ENCODE measurements at places on chromosomes 3 and 15. TPM values are rescaled to one million over a fixed set of nuclear protein-coding genes. Genes with fewer than 3 reads are reported as not detected.
A peak's percentile ranks its signal among the peaks of the same experiment; 100 is the strongest.

The TMOD2 gene
- total RNA-seq, result 30.3 TPM

The HESX1 gene
- total RNA-seq, result 0.39 TPM

The COPS2 gene
- 44.5 TPM for total RNA-seq

The PPM1M gene
- total RNA-seq, result 53.6 TPM

The ISY1 gene
- 42.2 TPM for total RNA-seq

The CXCR6 gene
- not detected for total RNA-seq

The SEMA6D gene
- not detected for total RNA-seq

The SLC28A2 gene
- not detected for total RNA-seq

The SAMD7 gene
- 0.12 TPM for total RNA-seq

The ROBO2 gene
- not detected for total RNA-seq

- H3K36me3 ChIP-seq, result peaks cover 47% of the 10 kb centered on the region
- no peak for DNase-seq
- H3K4me1 ChIP-seq, result no peaks in the 10 kb centered on the region
These were observed 78.4 kb upstream of the LIMD1 start for GRCh38 chr3:45515999-45516725.

GRCh38 chr3:178485756-178486155 is 50.5 kb upstream of the KCNMB2 start:
- H3K27me3 ChIP-seq, result no peaks in the 10 kb centered on the region
- no peak for DNase-seq
- H3K36me3 ChIP-seq, result no peaks in the 10 kb centered on the region
- no peaks in the 10 kb centered on the region for H3K4me1 ChIP-seq

GRCh38 chr15:26631894-26632293 is 141.0 kb downstream of the GABRB3 start:
- no peaks in the 10 kb centered on the region for H3K4me1 ChIP-seq
- no peak overlapping the region for H3K4me3 ChIP-seq

DNA sequence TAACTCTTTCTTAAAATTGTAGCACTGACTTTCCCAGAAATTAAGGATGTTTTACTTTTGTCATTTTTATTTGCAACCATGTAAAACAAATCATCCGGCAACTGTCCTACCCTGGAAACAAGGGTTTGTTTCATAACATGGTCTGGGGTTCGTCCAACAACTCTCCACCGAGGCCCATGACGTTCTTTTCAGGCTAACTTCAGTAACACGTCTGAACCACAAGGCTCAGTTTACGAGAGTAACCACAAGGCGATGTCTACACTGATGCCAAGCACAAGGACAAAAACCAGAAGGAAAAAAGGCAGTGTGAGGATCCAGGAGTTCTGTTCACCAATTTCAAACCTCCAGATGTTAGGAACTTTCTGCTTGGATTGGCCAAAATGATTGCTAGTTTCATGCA is 546.1 kb downstream of the NTRK3 start:
- H3K4me3 ChIP-seq, result no peak overlapping the region
- DNase-seq, result no peak
- H3K27ac ChIP-seq, result no peak overlapping the region
- no peaks in the 10 kb centered on the region for H3K4me1 ChIP-seq

GRCh38 chr3:64353226-64353625 is 128.0 kb upstream of the PRICKLE2 start:
- H3K36me3 ChIP-seq, result no peaks in the 10 kb centered on the region
- no peak for DNase-seq
- H3K4me3 ChIP-seq, result no peak overlapping the region
- H3K27me3 ChIP-seq, result no peaks in the 10 kb centered on the region
- H3K4me1 ChIP-seq, result no peaks in the 10 kb centered on the region

DNA sequence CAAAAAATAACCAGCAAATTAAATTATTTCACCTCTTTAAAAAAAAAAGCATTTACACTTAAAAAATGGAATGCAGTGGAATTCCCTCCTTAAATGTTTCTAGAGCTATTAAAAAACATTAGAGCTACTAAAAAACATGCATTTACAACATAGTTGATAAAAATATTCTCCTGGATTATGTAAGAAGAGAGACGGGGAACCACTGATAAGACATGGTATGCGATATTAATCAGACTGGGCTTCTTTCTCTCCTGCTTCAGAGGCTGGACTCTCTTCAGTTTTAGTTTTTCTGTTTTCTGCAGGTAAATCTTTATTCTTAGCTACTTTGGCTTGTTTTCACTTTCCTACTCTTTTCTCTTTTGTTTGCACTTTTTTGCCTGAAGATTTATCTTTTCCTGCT is 40.4 kb upstream of the WDR49 start:
- H3K36me3 ChIP-seq, result peaks cover 25% of the 10 kb centered on the region
- H3K4me3 ChIP-seq, result no peak overlapping the region
- H3K4me1 ChIP-seq, result peaks cover 14% of the 10 kb centered on the region
- H3K27ac ChIP-seq, result no peak overlapping the region
- no peaks in the 10 kb centered on the region for H3K27me3 ChIP-seq
- DNase-seq, result no peak

DNA sequence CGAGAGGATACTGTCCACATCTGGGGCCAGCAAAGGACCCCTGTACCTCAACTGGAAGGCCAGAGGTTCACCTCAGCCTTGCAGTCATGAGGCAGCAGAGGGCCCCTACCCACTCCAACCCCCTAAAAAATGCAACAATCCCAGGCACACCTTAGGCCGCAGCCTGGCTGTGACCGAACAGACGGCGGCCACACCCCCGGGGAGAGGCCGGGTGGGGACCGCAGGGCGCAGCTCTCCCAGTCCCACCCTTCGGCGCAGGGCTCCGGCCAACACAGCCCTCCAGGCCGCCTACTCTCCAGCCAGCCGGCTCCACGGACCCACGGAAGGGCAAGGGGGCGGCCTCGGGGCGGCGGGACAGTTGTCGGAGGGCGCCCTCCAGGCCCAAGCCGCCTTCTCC is 457 bp upstream of the DNAJA4 start:
- no peak for DNase-seq
- H3K27ac ChIP-seq, result peak overlapping the region; percentile 73
- no peaks in the 10 kb centered on the region for H3K27me3 ChIP-seq
- H3K4me1 ChIP-seq, result peaks cover 10% of the 10 kb centered on the region
- no peaks in the 10 kb centered on the region for H3K36me3 ChIP-seq
- peak overlapping the region; percentile 72 for H3K4me3 ChIP-seq

GRCh38 chr15:35557544-35557943 is 11.6 kb upstream of the DPH6 start:
- H3K27ac ChIP-seq, result no peak overlapping the region
- H3K27me3 ChIP-seq, result no peaks in the 10 kb centered on the region
- no peak for DNase-seq
- H3K4me1 ChIP-seq, result no peaks in the 10 kb centered on the region
- no peaks in the 10 kb centered on the region for H3K36me3 ChIP-seq

DNA sequence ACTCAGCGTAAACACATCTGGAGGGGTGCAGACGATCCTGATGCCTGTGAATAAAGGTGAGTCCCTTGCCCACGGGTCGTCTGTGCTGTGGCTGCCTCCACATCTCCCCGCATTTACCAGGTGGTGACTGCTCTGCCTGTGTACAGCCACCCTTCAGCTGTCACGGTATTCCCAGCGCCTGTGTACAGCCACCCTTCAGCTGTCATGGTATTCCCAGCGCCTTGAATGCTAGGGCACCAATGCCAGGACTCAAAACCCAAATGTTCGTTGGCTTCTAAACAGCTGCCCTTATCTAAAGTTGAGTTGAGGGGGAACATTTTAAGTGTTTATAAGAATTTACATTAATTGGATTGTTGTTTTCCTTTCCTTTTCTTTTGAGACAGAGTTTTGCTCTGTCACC is 27.4 kb downstream of the MAP6D1 start:
- no peaks in the 10 kb centered on the region for H3K4me1 ChIP-seq
- DNase-seq, result no peak
- peaks cover 50% of the 10 kb centered on the region for H3K36me3 ChIP-seq
- no peak overlapping the region for H3K27ac ChIP-seq

GRCh38 chr3:143847787-143848631 is at the start of gene SLC9A9:
TSS of gene SLC9A9 (minus strand) at chr3:143848468. CDS start at chr3:143848322, 146 bp downstream.
- H3K27ac ChIP-seq, result peak within 1 kb of the TSS; percentile 86
- no peaks in the 10 kb centered on the region for H3K27me3 ChIP-seq
- no peaks in the 10 kb centered on the region for H3K36me3 ChIP-seq
- H3K4me1 ChIP-seq, result peaks cover 15% of the 10 kb centered on the region
- peak within 1 kb of the TSS; percentile 99 for H3K4me3 ChIP-seq

GRCh38 chr15:37100109-37100965 is at the start of gene MEIS2:
TSS of gene MEIS2 (minus strand) at chr15:37100549. CDS start at chr15:37099466, 1,083 bp downstream.
- H3K36me3 ChIP-seq, result no peaks in the 10 kb centered on the region
- DNase-seq, result peak; percentile 56
- peaks cover 84% of the 10 kb centered on the region for H3K27me3 ChIP-seq
- H3K4me1 ChIP-seq, result peaks cover 46% of the 10 kb centered on the region
- H3K27ac ChIP-seq, result no peak within 1 kb of the TSS

DNA sequence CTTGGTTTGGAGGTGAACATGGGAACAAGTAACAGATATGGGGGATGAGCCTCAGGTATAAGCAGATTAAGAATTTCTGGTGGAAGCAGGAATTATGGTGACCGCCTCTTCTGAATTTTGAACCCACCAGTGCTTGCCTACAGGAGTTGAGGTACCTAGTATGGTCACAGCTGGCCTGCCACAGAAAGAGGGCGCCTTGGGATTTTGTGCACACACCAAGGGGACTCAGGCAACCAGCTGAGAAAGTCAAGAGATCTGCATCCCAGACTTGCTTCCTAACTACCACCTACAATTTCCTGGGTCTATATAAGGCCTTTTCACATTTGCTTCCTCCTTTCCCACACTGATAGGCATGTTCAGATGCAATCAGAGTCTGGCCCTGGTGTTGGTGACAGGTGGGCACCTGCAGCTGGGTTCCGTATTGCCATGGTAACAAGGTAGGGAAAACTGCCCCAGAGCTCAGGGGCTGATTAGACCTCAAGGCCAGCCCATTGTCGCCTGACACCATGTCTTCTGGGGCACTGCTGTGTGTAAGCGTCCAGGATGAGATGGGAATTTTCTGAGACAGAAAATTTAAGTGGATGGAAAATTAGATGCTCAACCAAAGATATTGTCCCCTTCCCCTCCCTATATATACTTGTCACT is 75.9 kb upstream of the RASGRF1 start:
- no peak overlapping the region for H3K27ac ChIP-seq
- no peaks in the 10 kb centered on the region for H3K36me3 ChIP-seq
- DNase-seq, result no peak
- H3K4me1 ChIP-seq, result peaks cover 4% of the 10 kb centered on the region

DNA sequence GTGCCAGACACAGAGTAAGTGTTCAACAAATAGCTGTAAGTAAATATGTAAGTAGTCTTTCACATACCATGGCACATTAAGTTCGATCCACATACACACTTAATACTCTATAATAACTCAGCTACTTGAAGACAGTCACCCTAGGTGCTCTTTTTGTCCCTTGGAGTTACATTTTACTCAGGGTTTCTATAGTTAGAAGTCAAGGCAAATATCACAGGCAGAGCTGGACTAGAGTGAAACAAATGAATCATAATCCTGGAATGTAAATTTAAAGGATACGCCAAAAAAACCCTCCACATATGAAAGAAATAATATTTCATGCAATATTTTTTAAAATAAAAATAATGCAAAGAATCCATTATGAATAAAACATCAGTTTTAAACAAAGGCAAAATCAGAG is 461.8 kb downstream of the MAGI1 start:
- no peak overlapping the region for H3K27ac ChIP-seq
- H3K4me3 ChIP-seq, result no peak overlapping the region
- H3K27me3 ChIP-seq, result no peaks in the 10 kb centered on the region
- H3K4me1 ChIP-seq, result no peaks in the 10 kb centered on the region
- no peaks in the 10 kb centered on the region for H3K36me3 ChIP-seq
- DNase-seq, result no peak

- H3K4me1 ChIP-seq, result peaks cover 54% of the 10 kb centered on the region
- peak; percentile 60 for DNase-seq
- H3K27me3 ChIP-seq, result no peaks in the 10 kb centered on the region
- no peak overlapping the region for H3K27ac ChIP-seq
- no peaks in the 10 kb centered on the region for H3K36me3 ChIP-seq
These were observed 1.4 kb downstream of the CD200R1 start for GRCh38 chr3:112973325-112974177.

DNA sequence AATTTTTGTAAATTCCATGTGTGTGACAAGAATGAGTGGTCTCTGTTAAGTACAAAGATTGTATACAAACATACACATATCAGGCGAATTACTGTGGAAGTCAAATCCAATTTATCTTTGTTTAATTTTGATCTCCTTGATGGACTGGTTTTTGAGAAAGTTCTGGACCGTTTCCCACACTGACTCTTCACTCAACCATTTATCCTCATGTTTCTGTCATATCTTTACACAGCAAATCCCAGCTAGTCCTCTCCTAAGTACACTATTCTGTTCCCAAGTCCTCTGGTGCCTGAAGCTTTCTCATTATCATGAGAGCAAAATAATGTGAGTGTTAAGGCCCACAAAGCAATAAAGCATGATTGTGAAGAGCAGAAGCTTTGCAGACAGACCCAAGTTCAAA is 189.9 kb downstream of the WNT5A start:
- no peaks in the 10 kb centered on the region for H3K4me1 ChIP-seq
- H3K27me3 ChIP-seq, result no peaks in the 10 kb centered on the region
- DNase-seq, result no peak
- no peak overlapping the region for H3K27ac ChIP-seq
- no peaks in the 10 kb centered on the region for H3K36me3 ChIP-seq
- no peak overlapping the region for H3K4me3 ChIP-seq

GRCh38 chr3:145882436-145882835 is 278.5 kb downstream of the PLOD2 start:
- no peak overlapping the region for H3K4me3 ChIP-seq
- no peaks in the 10 kb centered on the region for H3K36me3 ChIP-seq

GRCh38 chr3:138769616-138770015 is 65.1 kb downstream of the PIK3CB start:
- no peaks in the 10 kb centered on the region for H3K4me1 ChIP-seq
- H3K27me3 ChIP-seq, result no peaks in the 10 kb centered on the region
- peaks cover 3% of the 10 kb centered on the region for H3K36me3 ChIP-seq

DNA sequence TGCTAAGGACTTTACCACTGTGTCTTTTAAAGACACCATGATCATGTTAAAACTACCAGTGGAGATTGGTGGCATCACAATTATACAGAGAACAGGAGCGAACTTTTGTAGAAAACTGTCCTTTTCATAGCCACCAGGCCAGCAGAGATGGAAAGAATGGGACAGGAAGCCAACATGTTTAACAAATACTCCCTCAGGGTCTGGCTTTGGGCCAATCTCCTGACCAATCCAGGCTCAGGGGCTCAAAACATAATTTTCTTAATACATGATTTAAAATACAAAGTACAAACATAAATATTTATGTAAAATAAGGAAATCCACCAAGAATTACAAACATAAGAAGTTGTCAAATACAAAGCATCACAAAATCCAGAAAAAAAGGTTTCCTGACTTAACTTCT is 266.0 kb downstream of the VPS13C start:
- H3K27ac ChIP-seq, result no peak overlapping the region
- H3K4me3 ChIP-seq, result no peak overlapping the region
- no peaks in the 10 kb centered on the region for H3K4me1 ChIP-seq

All from B cell (primary cell).